ENCODE measurements at places on chromosomes 2 and 18. TPM values are rescaled to one million over a fixed set of nuclear protein-coding genes. Genes with fewer than 3 reads are reported as not detected.

DNA sequence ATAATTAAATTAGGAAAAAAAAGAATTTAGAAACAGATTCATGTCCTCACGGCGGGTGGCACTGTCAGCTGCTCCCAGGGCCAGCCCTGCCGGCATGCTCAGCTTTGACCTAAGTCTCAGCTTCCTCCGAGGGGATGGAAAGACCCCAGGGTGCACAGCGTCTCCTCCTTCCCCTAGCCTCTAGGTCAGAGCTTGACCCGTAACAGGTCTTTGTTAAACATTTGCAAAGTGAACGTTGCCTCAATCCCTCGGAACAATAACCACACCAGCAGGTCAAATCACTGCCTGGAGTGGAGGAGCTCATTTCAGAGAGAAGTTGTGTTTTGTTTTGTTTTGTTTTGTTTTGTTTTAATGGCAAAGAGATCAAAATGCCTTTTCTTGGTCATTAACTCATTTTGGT is 171.3 kb downstream of the TMEM18 start:
- DNase-seq = no peak

- no peak for DNase-seq
Measured at GRCh38 chr18:44758861-44759631, 78.4 kb downstream of the SETBP1 start.

- no peak for DNase-seq
Measured at GRCh38 chr2:74714691-74715080, 60.6 kb downstream of the SEMA4F start.

DNA sequence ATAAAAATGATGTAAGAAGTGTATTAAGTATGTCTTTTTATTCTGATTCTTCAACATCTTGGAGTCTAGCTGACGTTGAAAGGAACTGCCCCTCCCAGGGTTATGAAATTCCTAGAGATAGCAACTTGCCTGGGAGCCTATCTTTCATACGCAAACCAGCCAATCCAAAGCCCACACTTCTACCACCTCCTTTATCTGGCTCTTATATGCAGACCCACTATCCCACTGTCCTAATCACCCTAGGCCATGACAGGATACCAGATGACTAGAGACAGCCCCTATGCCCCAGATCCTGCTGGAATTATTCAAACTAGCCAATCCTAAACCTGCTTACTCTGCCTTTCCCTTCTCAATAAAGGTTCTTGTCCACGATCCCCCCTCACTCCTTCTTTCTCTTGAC is 11.8 kb upstream of the CDC42EP3 start:
- no peak for DNase-seq

DNA sequence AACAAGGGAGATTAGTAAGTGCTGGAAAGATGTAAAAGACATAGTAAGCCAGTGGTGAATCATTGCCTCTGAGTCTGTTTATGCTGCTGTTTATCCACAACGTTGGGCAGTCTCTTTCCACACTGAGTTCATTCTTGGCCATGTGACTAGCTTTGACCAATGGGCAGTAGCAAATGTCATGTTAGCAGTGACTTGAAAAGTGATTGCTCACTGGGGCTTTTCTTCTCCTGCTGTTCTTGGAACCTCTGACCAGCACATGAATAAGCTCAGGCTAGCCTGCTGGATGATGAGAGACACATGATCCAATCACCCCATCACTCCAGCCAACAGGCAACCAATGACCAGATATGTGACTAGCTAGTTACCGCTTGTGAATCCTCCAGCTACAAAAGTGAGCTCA is 360.4 kb downstream of the SLC4A3 start:
- peak; percentile 60 for DNase-seq

- DNase-seq = no peak
Measured at GRCh38 chr2:207155516-207156444, 10.0 kb downstream of the KLF7 start.

DNA sequence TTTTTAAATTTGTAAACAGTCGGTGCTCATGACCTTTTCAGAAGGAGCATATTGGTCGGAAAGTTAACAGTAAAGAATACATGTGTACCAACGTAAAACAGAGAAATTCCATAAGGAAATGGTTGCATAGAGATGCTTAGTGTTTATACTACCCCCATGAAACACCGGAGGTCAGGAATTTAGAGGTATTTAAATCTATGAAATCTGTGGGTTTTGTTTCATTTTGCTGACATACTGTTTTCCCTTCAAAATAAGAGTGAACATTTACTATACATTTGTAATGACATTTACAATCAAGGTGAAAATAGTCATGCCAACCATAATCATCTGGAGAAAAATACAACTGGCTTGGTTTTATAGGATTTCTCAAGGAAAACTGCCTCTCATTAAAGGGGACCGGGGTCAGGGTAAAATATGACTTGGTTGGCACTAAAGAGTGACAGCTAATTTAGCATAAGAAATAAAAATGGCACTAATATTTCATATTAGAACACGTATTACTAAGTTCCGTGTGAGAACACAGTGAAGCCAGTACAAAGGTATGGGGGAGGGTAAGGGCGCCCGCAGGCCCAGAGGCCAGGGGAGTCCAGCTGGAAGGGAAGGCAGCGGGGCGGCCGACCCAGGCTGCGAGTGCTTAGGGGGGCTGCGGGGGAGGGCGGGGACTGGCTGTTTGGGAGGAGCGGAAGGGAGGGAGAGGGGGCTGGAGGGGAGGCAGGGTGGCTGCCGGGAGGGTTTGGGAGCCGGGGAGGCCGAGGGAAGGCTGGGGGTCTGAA is 1.1 kb upstream of the RNU4ATAC start:
- DNase-seq = peak; percentile 83

DNA sequence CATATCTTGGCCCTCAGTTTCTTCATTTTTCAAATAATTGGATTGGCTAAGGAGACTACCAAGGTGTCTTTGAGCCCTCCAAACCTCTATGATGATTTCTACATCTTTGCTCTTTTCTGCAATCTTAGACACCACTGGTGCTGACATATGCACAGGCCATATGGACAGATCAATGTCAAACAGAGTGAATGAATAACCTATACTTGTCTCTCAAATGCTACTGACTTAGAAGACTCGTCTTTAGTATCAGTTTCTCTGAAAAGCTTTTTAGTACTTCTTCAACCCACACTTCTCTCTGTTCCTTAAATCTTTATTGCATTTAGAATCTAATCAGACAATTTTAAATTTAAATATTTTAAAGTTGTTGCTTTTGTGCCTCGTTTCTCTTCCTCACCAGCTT is 258.2 kb downstream of the LTBP1 start:
- DNase-seq = no peak

DNA sequence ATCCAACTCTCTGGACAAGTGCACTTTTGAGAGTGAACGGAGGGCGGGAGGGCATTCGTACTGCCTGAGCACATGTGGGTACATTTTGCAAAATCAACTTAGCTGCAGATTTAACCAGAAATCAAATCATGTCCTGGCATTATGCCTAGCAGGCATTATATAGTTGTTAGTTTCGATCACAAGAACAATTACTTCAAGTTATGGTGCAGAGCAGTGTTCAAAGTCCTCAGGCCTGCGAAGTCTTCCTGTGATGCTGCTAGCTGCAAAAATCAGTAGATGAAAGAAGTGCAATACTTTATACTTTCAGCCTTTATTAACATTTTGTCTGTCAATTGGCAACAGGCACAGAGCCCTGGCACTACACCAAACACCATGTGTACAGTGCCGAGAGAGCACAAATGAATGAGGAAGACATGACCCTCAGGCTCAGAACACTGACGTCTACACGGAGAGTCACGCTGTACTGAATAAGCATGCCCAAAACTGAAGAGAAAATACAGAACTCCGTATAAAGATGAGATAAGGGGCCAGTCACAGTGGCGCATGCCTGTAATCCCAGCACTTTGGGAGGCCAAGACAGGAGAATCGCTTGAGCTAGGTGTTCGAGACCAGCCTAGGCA is 92.1 kb upstream of the CREB1 start:
- DNase-seq = no peak

ECEL1 gene
- 1.0 TPM for total RNA-seq

EML6 gene
- 4.0 TPM for total RNA-seq

RAD51AP2 gene
- 0.24 TPM for total RNA-seq

POTEE gene
- 9.6 TPM for total RNA-seq

All from hepatocyte (in vitro differentiated cells).